ENCODE measurements at places on chromosomes 12 and 14. TPM values are rescaled to one million over a fixed set of nuclear protein-coding genes. Genes with fewer than 3 reads are reported as not detected.
A peak's percentile ranks its signal among the peaks of the same experiment; 100 is the strongest.

LALBA gene
- not detected for total RNA-seq

NEUROD4 gene
- not detected for total RNA-seq

KRT3 gene
- not detected for total RNA-seq

CACNA1C gene
- total RNA-seq, result 202 TPM

PPFIA2 gene
- total RNA-seq, result not detected

AQP2 gene
- not detected for total RNA-seq

CLEC1B gene
- total RNA-seq, result not detected

GALNT4 gene
- 2.0 TPM for total RNA-seq

DNA sequence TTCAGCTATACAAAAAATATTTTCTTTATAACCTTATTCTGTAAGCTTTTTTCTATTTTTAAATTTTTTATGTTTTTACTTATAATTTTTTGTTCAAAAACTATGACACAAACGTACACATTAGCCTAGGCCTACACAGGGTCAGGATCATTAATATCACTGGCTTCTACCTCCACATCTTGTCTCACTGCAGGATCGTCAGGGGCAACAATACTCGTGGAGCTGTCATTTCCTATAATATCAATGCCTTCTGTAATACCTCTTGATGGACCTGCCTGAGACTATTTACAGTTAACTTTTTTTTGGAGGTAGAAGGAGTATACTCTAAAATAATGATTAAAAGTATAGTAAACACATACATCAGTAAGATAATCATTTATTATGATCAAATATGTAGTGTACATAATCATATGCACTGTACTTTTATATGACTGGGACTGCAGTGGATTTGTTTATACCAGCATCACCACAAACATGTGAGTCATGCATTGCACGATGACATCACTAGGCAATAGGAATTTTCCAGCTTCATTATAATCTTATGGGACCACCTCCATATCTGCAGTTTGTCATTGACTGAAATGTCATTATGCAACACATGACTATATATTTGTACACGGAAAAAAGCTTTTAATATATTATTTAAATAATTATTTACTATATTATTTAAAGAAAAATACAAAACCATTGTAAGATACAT, 18.5 kb upstream of the PMCH start:
- DNase-seq, result no peak

DNA sequence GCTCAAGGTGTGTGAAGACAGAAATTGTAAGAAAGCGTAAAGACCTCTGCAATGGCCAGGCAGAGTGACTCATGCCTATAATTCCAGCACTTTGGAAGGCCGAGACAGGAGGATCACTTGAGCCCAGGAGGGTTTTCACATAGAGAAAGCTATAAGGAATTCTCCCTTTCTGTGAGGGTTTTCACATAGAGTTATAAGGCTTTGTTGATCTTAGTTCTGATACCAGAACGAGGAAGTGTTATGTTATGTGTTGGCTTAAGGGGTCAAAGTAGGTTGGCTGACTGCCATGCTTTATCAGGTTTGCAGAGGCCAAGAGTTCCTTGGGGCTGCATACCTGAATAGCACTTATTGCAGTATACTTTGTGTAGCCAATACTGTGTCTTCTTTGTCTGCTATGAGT, 139.1 kb downstream of the ERC1 start:
- DNase-seq, result no peak

GRCh38 chr14:32513571-32514009, 184.5 kb downstream of the AKAP6 start:
- DNase-seq, result no peak

DNA sequence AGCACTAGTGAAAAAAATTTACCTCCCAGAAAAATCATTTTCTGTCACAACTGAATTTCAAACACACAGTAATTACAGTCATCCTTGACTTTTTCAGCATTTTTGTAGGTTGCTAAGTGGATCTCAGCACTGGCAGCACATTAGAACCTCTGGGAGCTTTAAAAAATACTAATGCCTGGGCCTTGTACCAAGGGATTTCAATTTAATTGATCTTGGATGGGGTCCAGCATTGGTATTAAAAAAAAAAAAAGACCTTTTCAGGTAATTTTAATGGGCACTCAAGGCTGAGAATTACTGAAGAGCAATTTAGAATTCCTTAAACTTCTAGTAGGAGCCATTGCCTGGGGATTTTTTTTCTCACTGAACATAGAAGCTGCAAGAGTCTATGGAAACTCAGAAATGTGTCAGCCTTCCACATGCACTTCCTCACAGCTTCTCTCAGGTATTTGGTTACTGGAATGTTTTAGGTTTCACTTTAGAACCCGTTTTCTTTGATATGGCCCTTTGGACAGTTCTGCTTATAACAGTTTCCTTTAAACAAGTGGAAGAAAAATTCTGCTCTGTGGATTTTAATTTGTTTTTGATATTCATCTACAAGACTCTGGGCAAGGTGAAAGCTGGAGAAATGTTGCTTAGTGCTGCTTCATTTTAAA, 88.5 kb upstream of the DACT1 start:
- DNase-seq, result no peak

DNA sequence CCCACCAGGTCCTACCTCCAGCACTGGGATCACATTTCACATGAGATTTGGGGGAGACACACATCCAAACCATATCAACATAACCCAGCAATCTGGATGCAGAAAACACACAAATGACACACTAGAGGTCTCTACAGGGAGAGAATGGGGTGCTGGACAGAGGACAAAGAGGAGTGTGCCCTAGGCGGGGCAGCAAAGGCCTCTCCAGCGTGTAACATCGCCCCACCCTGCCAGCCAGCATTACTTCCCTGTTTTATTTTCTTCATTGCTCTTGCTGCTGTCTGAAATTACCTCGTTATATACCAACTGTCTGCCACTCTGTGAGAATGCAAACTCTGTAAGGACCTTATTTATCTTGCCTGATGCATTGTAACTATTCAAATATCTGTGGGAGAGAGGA, 61.1 kb downstream of the RIMBP2 start:
- DNase-seq, result no peak

GRCh38 chr14:55441286-55441685, 870 bp upstream of the TBPL2 start:
- DNase-seq, result no peak

DNA sequence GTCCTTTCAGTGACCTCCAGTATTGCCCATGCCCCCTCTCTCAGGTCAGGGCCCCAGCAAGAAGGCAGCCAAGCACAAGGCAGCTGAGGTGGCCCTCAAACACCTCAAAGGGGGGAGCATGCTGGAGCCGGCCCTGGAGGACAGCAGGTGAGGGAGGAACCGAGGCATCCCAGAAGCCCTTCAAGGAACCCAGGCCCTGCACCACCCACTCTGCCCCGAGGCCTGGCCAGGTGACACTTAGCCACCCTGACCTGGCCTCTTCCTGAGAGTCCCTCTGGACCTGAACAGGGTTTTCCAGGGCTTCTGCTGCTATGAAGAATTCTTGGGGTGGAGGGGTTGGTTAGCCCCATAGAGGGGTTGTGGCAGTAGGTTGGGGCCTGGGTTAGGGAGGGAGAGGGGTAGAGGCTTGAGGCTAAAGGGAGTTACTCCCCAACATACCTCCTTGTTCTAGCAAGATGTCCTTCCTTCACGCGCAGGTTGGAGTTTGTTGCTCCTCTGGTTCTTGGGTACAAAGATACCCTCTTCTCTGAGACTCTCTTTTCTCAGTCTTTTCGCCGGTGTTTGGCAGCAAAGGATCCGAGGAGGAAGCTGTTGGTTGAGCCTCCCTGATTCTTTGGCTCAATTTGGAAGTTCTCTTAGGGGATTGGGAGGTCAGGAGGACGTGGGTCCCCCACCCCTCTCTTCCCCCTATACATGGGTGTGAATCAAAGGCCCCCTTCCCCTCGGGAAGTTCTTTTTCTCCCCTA, 2.1 kb downstream of the TARBP2 start:
- DNase-seq, result no peak

- DNase-seq, result no peak
Measured at GRCh38 chr12:110737532-110737931, 5.2 kb downstream of the PPP1CC start.

GRCh38 chr12:100675432-100675831, 101.9 kb downstream of the GAS2L3 start:
- peak; percentile 53 for DNase-seq

DNA sequence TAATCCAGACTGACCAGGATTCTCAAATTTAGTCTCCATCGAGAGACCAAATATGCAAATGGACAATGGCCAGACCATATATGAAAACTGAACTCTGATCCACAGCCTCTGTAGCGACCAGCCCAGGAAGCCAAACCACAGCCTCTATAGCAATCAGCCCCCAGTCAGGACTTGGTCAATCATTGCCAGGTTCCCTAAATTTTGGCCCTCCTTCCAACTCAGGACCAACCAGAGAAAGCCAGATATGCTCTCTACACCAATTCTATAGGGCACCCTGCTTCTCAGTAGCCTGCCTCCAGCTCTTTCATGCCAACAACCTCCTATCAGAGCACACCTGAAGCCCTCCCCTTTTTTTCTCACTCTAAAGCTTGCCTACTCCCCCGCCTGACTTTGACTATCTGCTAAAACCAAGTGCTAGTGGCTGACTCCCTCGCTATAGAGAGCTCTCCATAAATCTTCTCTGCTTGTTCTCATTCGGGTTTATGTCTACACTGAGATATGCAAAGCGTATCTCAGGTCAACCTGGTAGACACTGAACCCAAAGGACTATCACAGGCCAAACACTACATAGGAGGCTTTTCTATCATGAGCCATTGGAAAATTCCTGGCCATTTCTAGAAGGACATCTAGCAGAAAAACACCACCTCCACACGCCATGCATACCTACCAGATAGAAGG, 110.5 kb upstream of the FUT8 start:
- DNase-seq, result no peak

- DNase-seq, result no peak
Measured at GRCh38 chr14:59328454-59328853, 136.7 kb downstream of the GPR135 start.

DNA sequence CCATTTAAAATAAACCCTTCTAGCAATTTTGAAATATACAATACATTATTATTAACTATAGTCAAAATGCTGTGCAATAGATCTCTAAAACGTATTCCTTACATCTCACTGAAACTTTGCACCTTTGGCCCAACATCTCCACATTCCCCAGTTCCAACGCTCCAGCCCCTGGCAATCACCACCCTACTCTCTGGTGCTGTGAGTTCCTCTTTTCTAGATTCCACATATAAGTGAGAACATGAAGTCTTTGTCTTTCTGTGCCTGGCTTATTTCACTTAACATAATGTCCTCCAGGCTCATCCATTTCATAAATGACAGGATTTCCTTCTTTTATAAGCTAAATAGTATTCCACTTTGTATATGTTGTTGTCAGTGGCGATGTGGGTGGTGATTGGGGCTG, 194.7 kb upstream of the RTL1 start:
- no peak for DNase-seq

GRCh38 chr12:131119936-131120335, 166.2 kb downstream of the ADGRD1 start:
- no peak for DNase-seq

DNA sequence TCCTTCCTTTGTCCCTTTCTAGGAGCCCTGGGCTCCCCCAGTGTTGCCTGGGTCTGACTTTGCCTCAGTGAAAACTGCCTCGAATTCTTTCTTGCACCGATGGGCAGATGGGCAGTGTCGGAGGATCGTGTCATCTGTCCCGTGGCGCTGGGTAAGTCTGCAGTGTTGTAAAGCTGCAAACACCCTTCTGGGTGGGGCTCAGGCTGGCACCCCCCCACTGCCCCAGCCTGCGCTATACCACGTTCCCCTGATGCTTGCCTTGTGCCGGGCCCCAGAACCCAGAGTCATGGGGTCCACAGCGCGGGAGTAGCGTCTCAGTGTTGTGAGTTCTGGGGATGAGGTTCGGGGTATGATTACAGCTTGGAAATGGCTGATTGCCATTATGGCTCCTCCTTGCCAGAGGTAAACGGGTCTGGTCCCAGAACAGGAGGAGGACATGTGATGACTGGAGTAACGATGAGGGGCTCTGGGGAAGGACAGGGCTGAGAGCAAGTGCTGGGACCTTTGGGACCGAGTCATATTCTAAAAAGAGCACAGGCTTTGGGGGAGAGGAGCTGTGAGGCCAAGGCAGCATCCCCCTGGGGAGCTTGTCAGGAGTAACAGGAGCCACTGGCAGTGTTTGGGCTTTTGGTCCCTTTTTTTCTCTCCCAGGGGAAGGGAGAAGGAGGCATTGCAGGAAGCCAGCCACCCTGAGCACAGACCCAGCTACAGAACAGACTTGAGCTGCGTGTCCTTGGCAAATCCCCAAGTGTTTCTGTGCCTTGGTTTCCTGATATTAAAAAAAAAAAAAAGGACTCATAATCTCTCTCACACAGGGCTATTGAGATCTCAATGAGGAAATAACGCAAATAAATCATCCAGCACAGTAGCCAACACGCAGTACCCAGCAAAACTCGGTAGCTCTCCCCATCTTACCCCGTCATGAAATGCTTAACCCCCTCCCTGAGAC, 4.3 kb downstream of the RTL1 start:
- DNase-seq, result no peak

DNA sequence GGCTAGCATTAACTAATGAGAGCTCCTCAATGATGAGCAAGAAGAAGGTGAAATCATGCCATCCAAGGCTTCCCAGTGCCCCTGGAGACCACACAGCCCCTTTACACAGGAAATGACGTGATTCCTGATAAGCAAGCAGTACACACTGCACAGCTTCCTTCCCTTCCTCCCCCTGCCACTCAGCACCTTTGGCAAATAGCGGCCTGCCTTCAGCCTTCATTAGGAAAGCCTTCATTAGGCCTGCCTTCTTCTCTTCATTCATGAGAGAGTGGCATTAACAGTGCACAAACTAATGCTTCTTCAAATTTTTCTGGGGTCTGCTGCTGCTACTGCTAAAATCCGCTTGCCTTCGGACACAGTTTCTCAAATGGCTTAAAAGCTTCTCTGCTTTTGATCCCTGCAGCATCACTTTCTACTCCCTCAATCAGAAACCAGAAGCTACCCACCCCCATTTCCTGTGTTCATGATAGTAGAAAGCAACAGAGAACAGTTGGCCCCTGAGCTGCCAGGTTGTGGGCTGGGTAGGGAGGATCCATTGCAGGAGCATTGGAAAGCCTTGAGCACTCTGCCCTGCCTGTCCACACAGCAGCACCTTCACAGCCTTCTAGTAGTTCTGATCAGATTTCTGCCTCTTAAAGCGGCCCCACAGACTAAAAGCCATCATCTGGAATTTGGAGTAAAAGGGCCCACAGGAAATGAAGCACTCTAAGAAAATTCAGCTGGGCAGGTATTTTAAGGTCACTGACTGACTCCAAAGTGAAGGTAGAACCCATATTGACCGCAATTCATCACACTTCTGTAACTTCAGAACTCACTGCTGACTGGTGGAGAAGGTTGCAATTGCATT, 103.8 kb upstream of the ETV6 start:
- DNase-seq, result no peak

- DNase-seq, result no peak
Measured at GRCh38 chr14:103870144-103870876, 22.9 kb upstream of the PPP1R13B start.

GRCh38 chr14:85248881-85249635, 280.9 kb upstream of the FLRT2 start:
- no peak for DNase-seq

- DNase-seq, result no peak
Measured at GRCh38 chr12:115817389-115817788, 460.1 kb downstream of the MED13L start.

GRCh38 chr14:70995671-70996070, 88.4 kb downstream of the PCNX1 start:
- DNase-seq, result no peak

GRCh38 chr12:12796928-12797793, 11.7 kb downstream of the APOLD1 start:
- no peak for DNase-seq

- no peak for DNase-seq
Measured at GRCh38 chr12:127179176-127179575, 1087.8 kb upstream of the TMEM132C start.
